ENCODE measurements at places on chromosomes 11 and 22.

DNA sequence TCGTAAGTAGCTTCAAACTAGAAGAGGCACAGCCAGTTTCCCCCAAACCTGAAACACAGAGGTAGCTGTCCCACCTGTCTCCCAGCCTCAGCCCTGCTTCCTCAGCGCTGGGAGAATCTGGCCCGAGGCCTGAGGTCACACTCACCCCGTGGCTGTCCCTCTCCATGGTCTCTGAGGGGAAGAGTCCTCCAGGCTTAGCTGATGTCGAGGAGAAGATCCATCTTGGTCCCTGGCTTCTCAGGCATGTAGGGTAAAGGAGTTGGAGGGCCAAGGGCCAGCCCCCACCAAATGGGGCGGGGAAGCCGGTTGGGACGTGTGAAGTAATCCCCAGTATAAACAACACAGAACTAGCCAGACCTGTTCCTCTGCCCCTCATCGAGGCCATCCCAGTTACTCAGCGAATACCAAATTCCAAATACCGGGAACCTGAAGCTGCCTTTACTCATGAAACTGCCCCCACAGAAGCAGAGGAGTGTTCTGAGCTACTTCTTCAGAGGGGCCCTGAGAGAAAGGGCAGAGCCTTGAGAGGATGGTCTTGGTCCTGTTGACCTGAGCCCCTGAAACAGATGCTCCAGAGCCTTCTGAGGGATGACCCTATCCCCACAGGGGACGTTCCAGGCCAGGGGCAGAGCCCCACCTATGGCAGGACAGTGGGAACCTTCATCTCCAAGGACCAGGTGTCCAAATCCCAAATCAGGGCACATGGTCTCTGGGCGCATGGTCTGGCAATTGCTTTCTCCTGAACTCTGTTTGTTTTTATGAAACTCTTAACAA is at the start of gene TMPRSS13:
Gene TMPRSS13 (minus strand): TSS at position 261 of the 774 bp plus-strand sequence. CDS start 95 bp downstream, at position 166.
- no peak for DNase-seq

- no peak for DNase-seq
Observed at GRCh38 chr11:107018219-107018901, at the start of gene GUCY1A2. Gene GUCY1A2, minus strand, starts transcription at chr11:107018476. Its CDS starts 421 bp downstream, at chr11:107018055.

GRCh38 chr22:47102648-47103047 is 340.2 kb downstream of the TBC1D22A start:
- DNase-seq = no peak

- no peak for DNase-seq
Observed at GRCh38 chr11:120681434-120682331, 170.1 kb downstream of the GRIK4 start.

DNA sequence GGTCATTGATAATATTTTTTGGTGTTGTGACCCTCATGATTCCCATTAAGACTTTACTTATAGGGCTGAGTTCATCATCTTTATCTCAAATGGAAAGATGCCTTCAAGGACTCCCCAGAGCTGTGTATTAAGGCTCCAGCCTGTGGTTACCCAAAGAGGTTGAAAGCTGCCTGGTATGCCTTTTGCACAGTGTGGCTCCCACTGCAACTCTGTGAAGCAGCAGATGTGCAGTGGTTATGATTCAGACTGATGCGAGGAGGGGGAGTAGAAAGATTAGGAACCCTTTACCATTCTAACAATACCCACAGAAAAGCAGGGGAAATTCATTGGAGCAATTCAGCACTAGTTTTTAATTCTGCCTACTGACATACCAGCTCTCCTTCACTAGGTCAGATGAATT is 560.0 kb downstream of the INSC start:
- no peak for DNase-seq

DNA sequence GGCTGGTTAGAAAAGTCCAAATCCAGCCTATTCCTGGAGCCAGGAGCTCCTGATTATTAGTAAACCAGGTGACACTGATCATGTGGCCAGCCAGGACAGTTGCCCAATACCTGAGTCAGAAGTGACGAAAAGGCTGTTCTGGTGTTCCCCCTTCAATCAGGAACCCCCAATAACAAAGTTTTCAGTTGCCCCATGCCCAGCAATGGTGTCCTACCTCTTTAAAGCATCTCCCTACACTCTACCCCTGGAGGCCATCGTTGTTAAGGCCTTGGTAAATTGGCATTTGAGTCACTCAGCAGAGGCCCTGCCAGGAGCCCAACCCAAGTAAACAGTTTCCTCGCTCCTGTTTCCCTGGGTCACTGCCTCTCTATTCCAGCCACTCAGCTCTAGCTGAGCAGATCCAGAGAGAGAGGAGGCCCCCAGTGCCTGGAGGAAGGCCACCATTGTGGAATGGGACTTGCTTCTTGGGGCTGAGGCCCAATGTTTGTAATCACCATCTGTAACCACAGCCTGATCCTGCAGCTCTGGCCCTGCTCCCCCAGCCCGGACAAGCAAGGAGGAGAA is 25.0 kb downstream of the ARHGAP1 start:
- no peak for DNase-seq

DNA sequence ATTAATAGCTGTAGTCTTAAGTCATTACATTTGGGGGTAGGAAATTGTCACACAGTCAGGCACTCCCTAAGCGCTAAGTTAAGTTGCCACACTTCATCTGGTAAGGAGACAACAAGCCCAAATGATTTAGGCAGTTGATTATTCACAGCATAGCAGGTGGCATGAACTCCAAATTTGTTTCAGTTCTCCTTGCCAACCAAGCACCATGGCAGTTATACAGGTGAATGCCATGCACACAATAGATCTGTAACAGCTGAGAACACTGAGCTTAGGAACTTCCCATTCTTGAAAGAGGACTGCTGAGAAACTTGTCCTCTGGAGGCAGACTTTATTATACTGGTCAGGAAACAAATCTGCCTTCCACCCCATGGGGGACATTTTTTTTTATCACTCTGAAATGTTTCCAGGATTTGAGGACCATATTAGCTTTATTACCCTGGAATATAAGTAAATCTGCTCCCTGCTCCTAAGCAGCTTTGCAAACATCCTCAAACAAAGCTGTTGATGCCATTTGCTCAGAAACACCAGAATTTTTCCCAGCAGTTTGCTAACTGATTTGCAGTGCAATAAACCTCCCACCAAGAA is 5.1 kb upstream of the INTS4 start:
- no peak for DNase-seq

GRCh38 chr11:19162951-19163505 is 38.8 kb downstream of the CSRP3 start:
- no peak for DNase-seq
